ENCODE measurements at places on chromosomes 5 and 9. TPM values are rescaled to one million over a fixed set of nuclear protein-coding genes. Genes with fewer than 3 reads are reported as not detected.

COL5A1 gene
- 14.5 TPM for total RNA-seq

DNA sequence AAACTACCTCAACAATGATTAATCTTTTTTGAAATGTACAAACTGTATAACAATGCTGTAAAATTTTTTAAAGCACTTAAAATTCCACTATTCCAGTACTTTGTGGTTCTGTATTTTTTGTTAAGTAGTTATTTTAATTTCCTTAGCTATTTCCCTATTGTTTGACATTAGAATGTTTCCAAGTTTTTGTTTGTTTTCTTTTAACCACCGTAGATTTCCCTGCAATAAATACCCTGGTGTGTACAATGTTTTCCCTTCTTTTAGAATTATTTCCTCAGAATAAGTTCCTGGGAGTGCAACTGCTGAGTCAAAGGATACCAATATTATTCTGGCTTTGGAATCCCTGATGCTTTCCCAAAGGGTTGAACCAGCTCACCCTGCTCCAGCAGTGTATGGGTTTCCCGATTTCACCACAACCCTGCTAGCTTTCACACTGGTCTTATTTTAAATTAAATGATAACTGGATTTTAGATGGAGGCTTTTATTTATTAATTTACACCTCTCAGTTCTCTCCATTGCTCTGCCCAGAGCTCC is 20.6 kb upstream of the ANGPTL2 start:
- H3K4me1 ChIP-seq: no peaks in the 10 kb centered on the region
- no peak for DNase-seq
- no peaks in the 10 kb centered on the region for H3K36me3 ChIP-seq
- H3K27me3 ChIP-seq: no peaks in the 10 kb centered on the region
- H3K4me3 ChIP-seq: no peak overlapping the region

GRCh38 chr5:56608217-56608925 is 207.0 kb upstream of the MAP3K1 start:
- H3K27me3 ChIP-seq: no peaks in the 10 kb centered on the region
- no peak overlapping the region for H3K4me3 ChIP-seq
- no peak overlapping the region for H3K27ac ChIP-seq
- DNase-seq: no peak

DNA sequence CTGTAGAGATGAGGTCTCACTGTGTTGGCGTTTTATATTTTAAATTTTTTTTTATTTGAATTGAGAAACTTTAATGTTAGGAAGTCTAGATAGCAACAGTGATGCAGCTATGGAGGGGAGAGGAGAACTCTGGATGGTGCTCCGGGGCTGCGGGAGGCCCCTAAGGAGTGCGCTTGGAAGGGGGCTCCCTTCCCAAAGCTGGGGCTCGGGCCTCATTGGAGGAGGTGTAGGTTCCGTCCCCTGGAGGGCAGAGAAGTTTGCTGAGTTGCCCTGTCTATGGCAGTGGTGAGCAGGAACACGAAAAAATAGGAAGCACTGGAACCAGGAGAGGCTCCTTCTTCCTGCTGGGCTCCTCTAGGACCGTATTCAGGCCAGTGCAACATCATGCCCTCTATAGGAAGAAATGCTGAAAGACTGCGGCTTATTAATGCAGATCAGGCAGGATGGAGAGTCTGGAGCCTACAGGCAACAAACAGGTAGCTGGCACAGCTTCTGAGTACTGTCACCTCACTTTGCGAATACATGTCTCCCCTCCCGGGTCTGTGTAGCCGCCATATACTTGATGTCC is 16.1 kb downstream of the AHRR start:
- H3K4me1 ChIP-seq: no peaks in the 10 kb centered on the region
- H3K27ac ChIP-seq: no peak overlapping the region
- DNase-seq: no peak
- no peaks in the 10 kb centered on the region for H3K27me3 ChIP-seq

GRCh38 chr5:82376307-82376706 is 98.2 kb upstream of the RPS23 start:
- no peaks in the 10 kb centered on the region for H3K4me1 ChIP-seq
- H3K27me3 ChIP-seq: no peaks in the 10 kb centered on the region
- H3K4me3 ChIP-seq: no peak overlapping the region
- no peaks in the 10 kb centered on the region for H3K36me3 ChIP-seq
- H3K27ac ChIP-seq: no peak overlapping the region

DNA sequence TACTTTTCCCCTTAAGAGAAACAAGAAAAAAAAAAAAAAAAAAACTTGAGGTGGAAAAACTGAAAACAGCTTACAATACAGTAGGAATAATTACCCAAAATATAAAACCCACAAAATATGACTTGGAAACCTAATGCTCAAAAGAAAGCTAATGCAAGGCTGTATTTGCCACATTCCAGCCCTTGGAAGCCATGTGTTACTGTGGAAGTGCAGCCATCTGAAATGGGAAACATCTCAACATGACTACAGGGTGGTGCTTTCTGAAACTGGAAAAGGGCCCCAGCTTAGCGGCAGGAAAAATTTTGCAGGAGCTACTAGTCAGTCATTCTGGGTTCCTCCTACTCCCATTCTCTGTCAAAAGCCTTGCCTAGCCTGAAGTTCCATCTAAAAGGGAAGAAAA is 20.4 kb downstream of the CDK5RAP2 start:
- DNase-seq: no peak
- no peaks in the 10 kb centered on the region for H3K27me3 ChIP-seq
- H3K27ac ChIP-seq: no peak overlapping the region
- H3K4me1 ChIP-seq: no peaks in the 10 kb centered on the region

All from body of pancreas (tissue), 4 donors.